Ovary (tissue), 10 donors: ENCODE measurements at places on chromosomes 2 and 18.

DNA sequence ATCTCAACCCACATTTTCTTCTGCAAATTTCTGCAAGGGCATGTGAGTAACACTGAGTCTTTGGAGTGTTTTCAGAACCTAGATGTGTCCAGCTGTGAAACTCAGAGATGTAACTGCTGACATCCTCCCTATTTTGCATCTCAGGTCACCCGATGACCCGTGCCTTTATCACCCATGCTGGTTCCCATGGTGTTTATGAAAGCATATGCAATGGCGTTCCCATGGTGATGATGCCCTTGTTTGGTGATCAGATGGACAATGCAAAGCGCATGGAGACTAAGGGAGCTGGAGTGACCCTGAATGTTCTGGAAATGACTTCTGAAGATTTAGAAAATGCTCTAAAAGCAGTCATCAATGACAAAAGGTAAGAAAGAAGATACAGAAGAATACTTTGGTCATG lies 8.0 kb downstream of the UGT1A1 start:
- no peak for DNase-seq

- DNase-seq: no peak
Observed at GRCh38 chr2:224927011-224927410, 115.3 kb downstream of the DOCK10 start.

DNA sequence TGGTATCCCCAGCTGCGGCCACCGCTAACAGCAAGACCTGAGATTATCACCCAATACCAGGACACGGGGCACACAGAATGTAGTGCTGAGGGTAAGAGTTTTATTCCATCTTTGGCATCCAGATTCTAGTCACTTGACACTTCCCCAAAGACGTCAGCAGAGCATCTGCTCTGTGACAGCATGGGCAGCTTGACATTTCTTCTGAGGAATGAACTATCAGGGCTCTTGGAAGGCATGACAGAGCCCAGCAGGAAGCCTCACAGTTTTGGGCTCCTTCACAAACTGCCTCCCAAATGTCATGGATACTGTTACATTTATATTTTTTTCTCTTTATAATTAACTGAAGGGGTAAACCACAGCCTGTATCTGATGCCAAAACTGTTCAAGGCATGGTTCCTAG lies 1010.7 kb downstream of the TDRD15 start:
- DNase-seq: no peak

DNA sequence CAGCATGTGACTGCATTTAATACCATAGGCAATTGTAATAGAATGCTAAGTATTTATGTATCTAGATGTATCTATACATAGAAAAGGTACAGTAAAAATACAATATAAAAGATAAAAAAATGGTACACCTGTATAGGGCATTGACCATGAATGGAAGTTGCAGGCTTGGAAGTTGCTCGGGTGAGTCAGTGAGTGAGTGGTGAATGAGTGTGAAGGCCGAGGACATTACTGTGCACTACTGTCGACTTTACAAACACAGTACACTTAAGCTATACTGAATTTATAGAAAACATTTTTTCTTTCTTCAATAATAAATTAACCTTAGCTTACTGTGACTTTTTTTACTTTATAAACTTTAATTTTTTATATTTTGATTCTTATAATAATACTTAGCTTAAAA lies 8.9 kb downstream of the DIS3L2 start:
- no peak for DNase-seq

GRCh38 chr2:225894236-225894980 lies 494.9 kb downstream of the NYAP2 start:
- no peak for DNase-seq

DNA sequence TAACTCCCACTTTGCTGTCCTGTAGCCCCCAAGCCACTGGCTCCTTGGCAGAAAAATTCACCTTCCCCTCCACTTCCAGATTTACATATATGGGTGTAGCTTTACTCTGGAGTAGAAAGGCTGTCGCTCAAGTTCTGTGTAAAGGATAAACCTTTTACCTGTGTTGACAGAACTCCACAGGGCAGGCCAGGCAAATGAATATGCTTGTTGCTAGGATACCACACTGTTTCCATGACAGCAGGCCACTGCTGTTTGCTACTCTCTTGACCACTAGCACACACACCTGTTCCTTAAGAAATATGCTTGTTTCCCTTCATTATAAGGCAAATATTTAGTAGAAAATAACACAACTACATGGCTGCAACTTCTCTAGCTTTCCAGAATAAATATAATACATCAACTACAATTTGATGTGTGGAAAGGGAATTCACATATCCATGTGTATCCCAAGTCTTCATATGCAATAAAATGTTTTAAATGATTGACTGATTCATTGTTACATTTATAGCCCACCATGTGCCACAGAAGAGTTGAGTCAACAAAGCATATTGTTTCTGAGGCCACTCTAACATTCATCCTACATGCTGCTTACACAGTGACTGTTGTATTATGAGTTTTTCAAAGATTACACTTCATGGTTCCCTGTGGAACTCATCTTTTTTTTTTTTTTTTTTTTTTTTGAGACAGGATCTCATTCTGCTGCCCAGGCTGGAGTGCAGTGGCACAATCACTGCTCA lies 56.2 kb upstream of the ROCK1 start:
- DNase-seq: no peak
